ENCODE measurements at places on chromosomes 4 and X.
A peak's percentile ranks its signal among the peaks of the same experiment; 100 is the strongest.

- DNase-seq: no peak
These were observed 46.1 kb upstream of the HOPX start for GRCh38 chr4:56727150-56727549.

DNA sequence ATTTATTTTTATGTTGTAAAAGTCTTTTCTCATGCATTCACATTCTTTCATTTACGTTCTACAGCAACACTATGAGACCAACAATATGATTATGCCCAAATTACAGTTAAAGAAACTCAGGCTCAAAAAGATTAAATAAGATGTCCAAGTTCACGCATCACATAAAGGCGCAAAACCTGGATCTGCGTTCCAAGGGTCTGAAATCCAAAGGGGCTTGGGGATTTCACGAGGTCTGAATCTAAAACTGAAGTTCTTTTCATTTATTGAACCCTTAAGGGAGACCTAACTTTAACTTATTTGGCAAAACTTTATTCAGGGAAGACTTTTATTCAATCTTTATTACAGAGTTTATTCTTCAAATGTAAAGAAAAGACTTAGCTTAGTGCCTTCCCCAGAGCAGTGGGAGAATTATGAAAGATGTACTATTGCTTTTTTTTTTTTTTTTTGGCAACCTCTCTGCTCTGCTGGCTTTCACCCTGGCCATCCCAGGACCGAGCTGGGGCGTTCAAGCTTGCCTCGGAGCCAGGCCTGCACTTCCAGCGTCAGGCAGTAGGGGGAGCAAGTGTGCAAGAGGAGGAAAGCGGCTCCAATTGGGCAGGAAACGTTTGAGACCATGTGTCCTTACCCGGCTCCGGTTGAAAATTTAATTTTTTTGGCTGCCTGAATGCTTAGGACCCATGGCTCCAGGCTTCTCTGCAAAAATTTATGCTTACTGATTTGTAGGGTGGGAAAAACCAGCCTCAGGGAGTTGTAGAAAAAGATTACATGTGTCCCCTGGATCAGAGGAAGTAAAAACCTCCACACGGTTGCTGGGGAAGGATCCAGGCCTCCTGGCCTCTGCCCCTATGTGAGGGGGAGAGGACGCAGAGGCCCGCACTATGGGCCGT lies 344.3 kb upstream of the KLF3 start:
- peak; percentile 59 for DNase-seq

DNA sequence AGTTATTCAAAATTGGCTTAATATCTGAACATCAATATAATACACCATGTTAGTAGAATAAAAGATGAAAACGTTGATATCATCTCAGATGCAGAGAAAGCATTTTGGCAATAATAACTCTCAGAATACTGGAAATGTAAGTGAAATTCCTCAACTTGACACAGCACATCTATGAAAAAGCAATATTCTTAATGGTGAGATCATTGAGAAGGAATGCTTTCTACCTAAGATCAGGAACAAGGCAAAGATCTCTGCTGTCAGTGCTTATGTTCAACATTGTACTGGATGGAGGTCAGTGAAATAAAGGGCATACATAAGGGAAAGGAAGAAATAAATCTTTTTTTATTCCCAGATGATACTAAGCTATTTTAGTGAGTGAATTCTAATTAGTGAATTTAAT lies 40.6 kb downstream of the MRPL1 start:
- no peak for DNase-seq

GRCh38 chrX:39736216-39737211 lies 361.2 kb downstream of the BCOR start:
- DNase-seq: no peak

- no peak for DNase-seq
These were observed 48.4 kb upstream of the SLC7A3 start for GRCh38 chrX:70979136-70979762.
